ENCODE measurements at places on chromosomes 1 and 21.

DNA sequence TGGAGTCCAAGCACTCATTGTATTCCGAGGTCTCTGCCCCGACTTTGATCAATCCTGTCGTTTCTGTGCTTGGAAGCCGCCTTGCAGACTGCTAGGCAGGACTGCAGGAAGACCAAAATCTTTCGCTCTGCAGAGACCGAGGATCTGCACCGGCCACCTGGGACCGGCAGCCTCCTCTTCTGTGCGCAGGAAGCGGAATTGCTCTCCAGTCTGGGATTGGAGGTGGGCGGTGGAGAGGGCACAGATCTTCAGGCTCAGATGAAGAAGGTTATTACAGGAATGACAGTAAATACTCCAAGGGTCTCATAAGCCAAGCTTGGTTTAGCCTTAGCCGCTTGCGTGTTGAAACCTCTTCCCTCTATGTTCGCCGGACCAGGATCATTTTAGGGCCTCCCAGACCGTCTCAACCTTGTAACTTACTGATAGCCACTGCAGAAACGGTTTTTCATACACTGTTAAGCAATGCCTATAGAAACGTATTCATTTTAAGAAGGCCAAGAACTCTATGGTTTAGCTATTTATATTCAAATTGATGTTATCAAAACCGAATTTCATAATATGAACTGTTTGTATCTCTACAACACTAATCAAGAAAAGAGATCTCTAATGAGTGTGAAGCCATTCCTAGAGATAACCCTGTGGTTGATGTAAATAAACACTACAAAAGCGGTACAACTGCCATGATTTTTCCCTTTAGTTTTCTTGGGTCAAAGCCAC lies 1.1 kb downstream of the MIA3 start:
- no peak for DNase-seq

DNA sequence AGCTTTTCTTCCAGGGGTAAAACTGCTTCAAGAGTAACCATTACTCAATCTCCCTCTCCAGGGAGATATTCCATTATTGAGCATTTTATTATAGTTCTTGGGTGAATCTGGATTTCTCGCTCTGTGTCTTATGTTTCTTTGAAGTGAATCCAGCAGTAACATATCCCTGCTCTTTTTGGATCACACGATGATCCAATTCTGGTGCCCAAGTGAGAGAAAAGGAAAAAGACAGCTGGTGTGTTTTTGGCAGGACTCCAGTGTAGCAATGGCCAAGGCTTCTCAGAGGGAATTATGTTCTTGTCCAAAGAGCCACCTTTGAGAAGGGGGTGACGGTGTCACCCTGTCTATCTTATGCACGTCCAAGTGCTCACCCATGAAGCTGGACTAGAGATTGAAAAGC lies 140.3 kb upstream of the ERRFI1 start:
- no peak for DNase-seq

- DNase-seq: no peak
Measured at GRCh38 chr21:29005696-29006095, 13.0 kb upstream of the LTN1 start.

- DNase-seq: no peak
Measured at GRCh38 chr1:52674497-52675384, 23.4 kb downstream of the COA7 start.

- DNase-seq: no peak
Measured at GRCh38 chr1:110234691-110235090, 24.6 kb downstream of the KCNC4 start.

DNA sequence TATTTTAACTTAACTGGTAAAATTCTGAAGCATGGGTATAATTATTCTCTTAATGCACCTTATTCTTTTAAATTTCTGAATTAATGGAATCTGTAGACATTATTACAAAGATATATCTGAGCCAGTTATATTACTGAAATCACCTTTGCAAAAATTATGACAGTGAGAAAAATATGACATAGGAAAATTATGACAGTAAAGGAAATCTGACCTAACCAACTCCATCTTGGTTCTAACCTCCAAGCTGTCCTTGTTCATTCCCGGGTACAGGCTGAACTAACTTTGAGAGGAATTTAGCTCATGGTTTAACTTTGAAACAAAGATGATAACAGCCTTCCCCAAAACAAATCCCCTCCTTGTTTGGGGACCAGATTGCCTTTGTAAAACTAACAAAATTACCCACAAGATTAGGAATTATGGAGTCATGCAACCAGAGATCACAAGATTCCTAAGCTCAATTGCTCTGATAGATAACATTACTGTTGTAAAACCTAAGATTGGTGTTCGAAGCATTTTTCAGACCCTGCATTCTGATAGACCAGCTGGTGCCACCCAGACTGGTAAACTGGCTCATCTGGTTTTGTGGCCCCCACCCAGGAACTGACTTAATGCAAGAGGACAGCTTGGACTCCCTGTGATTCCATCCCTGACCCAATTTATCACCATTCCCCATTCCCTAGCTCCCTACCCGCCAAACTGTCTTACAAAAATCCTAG lies 9.4 kb upstream of the CD55 start:
- no peak for DNase-seq

GRCh38 chr1:195733826-195734225 lies 874.4 kb downstream of the KCNT2 start:
- no peak for DNase-seq

GRCh38 chr21:46220847-46221246 lies 7.7 kb downstream of the LSS start:
- DNase-seq: no peak

DNA sequence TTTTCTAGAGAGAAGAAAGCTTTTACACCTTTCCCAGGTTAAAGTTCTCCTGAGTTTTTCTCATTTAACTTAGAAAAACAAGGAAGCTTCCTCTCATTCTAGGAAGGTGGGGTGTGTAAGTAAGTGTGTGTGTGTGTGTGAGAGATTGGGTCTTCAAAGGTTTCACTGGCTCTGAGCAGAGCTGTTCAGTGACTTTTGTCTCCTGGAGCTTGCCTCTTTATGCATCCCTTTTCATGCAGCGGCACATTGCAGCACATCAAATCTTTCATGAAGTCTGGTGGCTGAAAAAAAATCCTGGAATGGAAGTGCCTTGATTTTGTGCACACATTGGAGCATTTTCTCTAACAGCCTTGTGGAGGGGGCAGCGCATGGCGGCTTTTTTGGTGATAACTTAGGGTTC lies 3.4 kb downstream of the GPA33 start:
- DNase-seq: no peak

DNA sequence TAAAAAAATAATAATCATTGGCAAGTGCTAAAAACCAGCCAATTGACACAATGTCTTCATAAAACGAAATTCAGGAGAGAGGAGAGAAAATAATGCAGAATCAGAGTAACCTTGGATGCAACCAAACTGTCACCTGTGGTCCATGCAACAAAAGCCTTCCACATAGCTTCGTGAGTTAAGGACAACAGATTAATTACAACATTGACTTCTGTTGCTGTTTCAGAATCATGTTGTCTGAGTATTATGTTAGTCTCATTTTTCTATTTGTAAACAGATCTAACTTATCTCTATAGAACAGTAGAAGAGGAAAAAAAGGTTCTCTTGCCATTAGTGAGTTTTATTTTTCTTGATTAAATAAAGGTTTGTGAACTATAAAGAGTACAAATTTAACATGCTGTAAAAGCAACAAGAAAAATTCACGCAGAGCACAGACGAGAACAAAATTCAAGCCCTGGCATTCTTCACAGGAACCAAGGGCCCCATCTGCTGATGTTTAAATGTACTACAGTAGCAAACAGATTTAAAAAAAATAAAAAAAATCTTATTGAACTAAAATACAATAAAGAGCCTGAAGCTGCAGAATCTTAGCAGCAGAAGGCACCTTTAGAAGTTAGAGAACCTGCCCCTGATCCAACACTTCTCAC lies 381.1 kb upstream of the PKN2 start:
- DNase-seq: no peak

GRCh38 chr1:183991348-183991747 lies 46.2 kb downstream of the COLGALT2 start:
- DNase-seq: no peak

DNA sequence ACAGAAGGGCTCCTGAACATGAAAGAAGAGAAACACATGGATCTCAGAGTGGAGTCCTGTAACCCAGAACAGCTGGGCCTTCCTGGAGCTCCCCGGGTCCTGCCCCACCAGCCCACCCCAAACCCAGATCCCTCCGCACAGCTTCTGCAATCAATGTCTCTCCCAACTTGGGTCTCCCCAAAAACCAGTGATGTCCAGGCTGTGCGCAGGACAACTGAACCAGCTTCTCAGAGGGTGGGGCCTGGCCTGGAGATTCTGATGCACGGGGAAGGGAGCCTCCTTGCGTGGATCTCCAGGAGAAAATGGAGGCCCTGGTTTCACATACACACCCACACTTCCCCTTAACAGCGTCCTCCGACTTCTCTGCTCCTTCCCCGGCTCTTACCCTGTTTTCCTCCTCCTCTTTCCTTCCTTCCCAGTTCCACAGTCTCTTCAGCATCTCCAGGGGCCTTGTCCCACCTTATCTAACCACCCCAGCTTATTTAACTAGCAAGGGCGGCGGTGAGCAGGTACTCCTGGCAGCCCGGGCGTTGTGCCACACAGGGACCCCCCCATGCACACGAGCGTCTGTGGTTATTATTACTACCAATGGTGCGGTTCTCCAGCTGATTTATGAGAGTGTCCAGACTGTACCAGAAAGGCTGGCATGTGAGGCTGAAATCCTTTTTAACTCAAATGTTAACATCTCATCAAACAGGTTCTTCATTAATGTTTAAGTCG lies 11.2 kb upstream of the MX2 start:
- no peak for DNase-seq

GRCh38 chr21:16307256-16307655 lies 577.5 kb downstream of the USP25 start:
- no peak for DNase-seq

DNA sequence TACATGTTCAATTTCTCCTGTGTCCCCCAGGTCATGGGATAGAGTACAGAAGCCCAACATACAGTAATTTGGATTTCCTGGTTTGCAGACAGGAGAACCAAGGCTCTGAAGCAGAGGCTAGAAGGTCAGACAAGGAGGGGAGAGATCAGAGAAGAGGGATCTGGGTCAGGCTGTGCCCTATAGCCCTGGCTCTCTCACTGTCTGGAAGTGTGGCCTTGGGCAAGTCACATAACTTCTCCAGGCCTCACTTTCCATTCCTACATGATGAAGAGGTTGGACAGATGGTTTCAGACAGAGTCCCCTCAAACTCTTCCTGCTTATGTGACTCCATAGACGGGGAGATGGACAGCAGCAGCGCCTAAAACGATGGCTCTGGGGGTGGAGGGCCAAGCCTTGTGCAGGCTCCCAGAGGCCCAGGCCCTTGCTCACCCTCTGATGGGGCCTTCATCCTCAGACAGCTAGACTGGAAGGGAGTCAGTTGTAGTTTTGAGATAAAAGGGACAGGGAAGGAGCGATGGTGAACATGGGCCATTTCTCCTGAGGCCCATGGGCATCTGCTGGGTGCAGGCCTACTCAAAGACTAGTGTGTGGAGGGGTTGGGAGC lies 2.9 kb downstream of the TRIM62 start:
- no peak for DNase-seq

GRCh38 chr1:152514715-152515433 lies 592 bp downstream of the CRCT1 start:
- DNase-seq: no peak

GRCh38 chr1:208446271-208446691 lies 202.1 kb upstream of the PLXNA2 start:
- DNase-seq: no peak

- DNase-seq: no peak
Measured at GRCh38 chr21:46661211-46661625, 25.7 kb downstream of the PRMT2 start.

GRCh38 chr1:67605209-67605780 lies 79.7 kb upstream of the GADD45A start:
- DNase-seq: no peak

GRCh38 chr21:36663033-36663855 lies 35.7 kb upstream of the SIM2 start:
- DNase-seq: no peak

DNA sequence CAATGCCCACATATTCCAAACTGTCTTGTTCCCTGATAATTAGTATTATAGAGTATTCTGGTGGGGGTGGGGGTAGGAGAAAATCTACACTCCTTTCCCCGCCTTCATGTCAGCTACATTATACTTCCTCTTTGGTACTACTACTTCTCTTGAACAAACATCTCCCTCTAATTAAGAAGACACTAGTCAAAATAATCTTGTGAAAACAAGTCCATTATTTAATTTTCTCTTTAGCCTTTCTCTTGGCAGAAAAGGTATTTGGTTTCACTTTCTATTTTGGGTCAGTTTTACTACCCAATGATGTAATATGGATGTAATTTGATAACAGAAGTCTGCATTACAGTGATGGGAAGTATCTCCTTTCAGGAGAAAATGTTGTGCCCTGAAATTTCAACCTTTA lies 22.5 kb downstream of the NTMT2 start:
- DNase-seq: no peak

DNA sequence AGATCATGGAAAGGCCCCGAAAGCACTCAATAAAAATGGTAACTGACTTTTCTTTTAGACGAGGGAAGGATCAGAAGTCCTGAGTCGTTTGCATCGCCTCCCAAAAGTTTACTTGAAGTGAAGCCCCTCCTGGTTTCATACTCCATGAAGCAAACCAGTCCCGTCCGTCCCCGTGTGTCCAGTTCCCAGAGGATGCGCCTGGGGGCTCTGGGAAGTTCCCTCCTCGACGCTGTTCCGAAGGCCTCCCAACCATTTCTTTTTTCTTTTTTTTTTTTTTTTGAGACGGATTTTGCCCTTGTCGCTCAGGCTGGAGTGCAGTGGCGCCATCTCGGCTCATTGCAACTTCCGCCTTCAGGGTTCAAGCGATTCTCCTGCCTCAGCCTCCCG lies 661 bp upstream of the OSCP1 start:
- no peak for DNase-seq

GRCh38 chr1:47593013-47593568 lies 155.2 kb downstream of the FOXD2 start:
- no peak for DNase-seq

DNA sequence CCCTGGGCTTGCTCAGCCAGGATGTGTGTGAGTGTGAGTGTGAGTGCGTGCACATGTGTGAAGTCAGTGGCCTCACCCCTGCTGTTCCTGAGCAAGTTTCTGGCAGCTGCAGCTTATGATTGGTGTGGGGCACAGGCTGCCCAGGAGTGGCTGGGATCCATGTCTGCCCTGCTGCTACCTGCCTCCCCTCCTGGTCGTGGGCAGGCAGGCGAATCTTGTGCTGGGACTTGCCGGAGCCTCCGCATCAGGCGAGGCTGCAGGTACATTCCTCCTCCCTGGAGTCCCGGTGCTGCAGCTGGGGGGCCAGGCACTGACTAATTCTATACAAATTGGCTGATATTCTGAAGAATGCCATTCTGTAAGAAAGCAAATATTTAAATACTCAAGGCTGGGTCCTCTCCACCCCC lies 85.6 kb upstream of the WNT4 start:
- DNase-seq: no peak

GRCh38 chr1:233211106-233211505 lies 84.4 kb downstream of the PCNX2 start:
- DNase-seq: no peak

GRCh38 chr1:26278303-26278702 lies 1.6 kb upstream of the SH3BGRL3 start:
- no peak for DNase-seq

GRCh38 chr1:229842302-229843255 lies 216.5 kb downstream of the URB2 start:
- no peak for DNase-seq

- DNase-seq: no peak
Measured at GRCh38 chr1:174217787-174218574, 58.7 kb downstream of the RABGAP1L start.

GRCh38 chr1:153536012-153536670 lies 350 bp upstream of the S100A6 start:
- peak; percentile 72 for DNase-seq

Data from stimulated activated CD8-positive, alpha-beta memory T cell treated with anti-CD3 and anti-CD28 coated beads, Interleukin-4, amount 100 ng/mL, for 1 hour (primary cell).